Right forelimb (tissue), 1 donor: ENCODE measurements at places on chromosomes 6 and 20.
A peak's percentile ranks its signal among the peaks of the same experiment; 100 is the strongest.

- no peak for DNase-seq
Observed at GRCh38 chr6:128417698-128418097, 102.7 kb downstream of the PTPRK start.

- no peak for DNase-seq
Observed at GRCh38 chr6:151015101-151015700, 149.7 kb downstream of the MTHFD1L start.

- DNase-seq = no peak
Observed at GRCh38 chr6:156648616-156649015, 128.6 kb upstream of the ARID1B start.

DNA sequence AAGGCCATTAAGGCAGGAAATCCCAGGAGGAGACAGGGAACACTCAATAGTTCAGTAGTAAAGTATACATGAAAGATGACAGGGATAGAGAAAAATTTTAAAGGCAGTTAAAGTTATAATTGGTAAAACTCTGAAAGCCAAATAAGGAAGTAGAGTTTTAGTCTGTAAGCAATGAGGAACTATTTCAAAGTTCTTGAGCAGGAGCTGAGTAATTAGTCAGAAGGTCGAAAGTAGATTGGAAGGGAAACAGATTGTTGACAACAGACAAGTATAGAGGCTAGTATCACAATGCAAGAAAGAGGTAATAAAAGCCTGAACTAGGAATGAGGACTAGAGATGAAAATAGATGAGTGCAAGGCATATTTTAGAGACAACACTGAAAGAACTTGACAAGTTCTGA is 150.3 kb downstream of the CDK19 start:
- no peak for DNase-seq

GRCh38 chr20:10940941-10941340 is 267.1 kb upstream of the JAG1 start:
- no peak for DNase-seq

- no peak for DNase-seq
Observed at GRCh38 chr20:17889226-17889625, 79.4 kb downstream of the SNX5 start.

GRCh38 chr20:32232326-32232886 is 24.7 kb downstream of the POFUT1 start:
- no peak for DNase-seq

DNA sequence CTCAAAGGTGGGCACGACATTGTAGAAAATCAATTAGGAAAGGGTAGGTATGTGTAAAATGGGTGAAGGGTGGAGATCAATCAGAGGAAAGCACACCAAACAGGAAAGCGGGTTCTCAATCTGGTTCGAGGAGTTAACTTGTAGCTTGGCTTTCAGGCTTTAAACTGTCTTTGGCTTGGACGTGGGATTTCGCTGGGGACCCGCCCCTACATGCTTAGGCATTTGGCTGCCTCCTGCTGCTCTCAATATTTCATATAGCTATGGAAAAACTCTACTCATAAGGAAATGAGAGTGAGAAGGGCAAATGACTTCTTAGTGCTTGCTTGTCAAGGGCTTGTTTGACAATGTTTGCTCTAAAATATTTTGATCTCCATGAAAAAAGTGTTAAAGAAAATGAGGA is 38.1 kb upstream of the PDE7B start:
- DNase-seq = no peak

- no peak for DNase-seq
Observed at GRCh38 chr20:53752971-53753879, 159.6 kb upstream of the ZNF217 start.

DNA sequence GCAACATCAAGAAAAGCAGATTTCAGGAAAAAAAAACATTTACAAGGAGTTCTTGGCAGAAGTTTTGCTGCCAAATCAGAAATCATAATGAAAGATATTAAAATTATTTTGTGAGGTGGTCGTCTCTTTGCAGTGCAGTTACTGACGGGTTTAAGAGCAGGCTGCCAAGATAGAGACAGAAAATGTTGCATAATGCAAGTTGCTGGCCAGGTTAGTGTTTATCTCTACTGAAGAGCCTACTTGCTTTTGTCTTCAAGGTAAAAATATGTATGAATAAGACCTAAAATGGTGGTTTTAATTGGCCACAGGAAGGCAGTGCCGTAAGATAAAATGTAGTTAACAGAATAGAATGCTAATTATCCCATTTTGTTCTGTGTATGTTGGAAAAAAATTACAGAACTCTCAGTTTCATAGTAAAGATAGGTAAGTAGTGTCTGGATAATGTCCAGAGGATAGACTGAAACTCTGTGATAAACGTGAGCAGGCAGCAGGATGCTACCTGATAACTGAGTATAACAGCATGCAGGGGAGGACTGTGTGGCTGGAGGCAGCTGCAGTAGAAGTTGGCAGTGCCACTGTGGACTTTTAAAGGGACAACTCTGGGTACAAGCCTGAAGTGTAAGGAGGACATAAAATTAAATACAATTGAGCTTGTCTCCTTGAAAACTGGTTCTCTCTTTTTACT is 13.9 kb downstream of the FOXO3 start:
- no peak for DNase-seq

GRCh38 chr20:62486484-62486883 is 10.7 kb upstream of the GATA5 start:
- DNase-seq = no peak

GRCh38 chr6:159180001-159180400 is 10.8 kb downstream of the FNDC1 start:
- DNase-seq = no peak

DNA sequence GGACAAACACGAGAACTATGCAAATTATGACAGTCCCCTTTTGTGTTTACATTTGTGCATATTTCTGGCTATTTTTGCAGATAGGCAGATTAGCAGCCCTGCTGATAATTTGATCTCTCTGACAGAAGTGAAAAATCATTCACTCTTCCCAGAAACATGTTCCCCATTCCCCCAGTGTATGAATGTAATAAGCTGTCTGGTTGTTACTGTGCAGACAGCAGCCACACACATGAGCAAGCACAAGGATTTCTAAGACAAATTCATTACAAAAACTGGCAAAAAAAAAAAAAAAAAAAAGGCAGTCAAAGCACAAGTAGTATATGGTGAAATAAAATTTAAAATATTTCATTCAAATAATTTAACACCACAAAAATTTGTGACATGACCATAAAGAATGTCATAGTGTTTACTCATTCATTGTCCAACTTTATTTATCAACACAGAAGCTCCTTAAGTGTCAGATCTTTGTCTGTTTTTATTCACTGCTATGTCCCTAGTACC is 95.5 kb upstream of the VGLL2 start:
- DNase-seq = no peak

GRCh38 chr6:26401389-26401986 is 587 bp upstream of the BTN3A1 start:
- no peak for DNase-seq

DNA sequence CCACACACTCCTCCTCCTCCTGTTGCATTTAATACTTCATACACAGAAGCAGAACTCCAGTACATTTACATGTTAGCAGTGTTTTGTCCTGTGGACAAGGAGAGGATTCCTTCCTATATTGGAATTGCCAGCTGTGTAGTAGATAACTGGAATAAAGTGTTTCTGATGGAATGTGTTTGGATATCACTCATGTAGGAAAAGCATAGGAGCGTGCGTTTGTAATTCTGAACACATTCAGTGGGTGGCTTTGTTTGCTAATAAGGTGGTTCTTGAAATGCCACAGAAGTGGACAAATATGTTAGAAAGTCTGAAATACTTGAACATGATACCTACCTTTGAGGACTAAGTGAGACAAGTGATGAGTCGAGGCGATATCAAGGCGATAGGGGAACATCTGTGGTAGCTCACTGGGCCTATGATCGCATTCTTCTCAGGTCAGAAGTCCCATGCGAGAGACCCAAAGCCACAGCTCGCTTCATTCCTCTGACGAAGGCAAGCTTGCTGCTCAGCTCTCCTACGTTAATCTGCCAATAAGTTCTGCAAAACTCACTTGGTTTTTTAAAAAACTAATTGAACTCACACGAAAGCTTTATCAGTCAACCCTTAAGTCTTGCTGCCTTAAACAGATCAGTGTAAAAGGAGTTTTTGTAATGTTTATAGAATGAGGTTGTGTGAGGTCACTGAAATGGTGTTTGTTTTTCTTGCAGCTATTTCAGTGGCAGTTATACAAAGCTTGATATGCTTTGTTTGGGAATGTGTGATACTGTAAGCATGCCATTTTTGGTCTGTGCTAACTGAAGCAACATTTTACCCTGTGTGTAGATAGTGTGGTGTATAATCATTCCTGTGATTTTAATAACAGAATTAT is 159.9 kb downstream of the SOX4 start:
- no peak for DNase-seq

DNA sequence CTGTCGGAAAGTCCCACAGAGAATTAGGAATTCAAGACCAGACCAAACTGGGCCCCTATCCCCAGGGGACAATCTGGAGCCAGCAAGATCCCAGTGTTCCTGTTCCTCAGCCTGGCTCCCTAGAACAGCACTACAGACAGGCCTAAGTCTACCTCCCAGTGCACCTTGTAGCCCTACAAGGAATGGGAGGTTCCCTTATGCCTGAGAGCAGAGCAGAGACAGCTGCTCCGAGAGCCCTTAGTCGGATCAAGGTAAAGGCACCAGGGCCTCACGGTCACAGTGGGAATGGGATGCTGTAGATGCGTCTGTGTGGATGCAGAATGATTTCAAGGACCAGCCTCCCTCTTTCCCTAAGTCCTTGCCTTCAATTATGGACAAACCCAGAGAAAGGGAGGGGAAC is 204.5 kb upstream of the STXBP5 start:
- DNase-seq = no peak

DNA sequence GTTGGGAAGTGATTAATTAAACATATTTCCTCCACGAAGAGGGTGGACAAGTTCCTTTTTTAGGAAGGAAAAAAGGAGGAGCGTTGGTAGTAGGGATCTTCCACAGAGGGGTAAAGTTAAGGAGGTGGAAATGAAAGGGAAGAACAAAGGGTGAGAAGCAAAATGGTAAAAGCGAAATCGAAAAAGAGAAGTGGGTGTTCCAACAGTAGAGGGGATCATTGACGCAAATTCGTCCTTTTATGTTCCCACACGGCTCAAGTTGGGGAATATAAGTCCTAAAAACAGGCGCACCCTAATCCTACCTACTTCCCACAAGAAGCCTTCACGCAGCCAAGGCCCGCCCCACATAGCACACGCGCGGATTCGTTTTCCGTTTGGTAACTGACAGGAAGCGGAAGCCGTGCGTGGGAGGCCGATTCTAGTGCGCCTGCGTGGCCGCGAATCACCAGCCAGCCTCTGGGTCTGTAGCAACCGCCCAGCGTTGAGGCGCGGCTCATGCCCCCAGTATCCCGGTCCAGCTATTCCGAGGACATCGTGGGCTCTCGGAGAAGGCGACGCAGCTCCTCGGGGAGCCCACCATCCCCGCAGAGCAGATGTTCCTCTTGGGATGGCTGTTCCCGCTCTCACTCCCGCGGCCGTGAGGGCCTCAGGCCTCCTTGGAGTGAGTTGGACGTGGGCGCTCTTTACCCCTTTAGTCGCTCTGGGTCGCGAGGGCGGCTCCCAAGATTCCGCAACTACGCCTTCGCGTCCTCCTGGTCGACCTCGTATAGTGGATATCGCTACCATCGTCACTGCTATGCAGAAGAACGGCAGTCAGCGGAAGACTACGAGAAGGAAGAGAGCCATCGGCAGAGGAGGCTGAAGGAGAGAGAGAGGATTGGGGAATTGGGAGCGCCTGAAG is at the start of gene NKAPL:
NKAPL (plus strand) TSS at position 421 of the 901 bp plus-strand sequence; CDS start at position 496, 75 bp downstream.
- peak; percentile 79 for DNase-seq

DNA sequence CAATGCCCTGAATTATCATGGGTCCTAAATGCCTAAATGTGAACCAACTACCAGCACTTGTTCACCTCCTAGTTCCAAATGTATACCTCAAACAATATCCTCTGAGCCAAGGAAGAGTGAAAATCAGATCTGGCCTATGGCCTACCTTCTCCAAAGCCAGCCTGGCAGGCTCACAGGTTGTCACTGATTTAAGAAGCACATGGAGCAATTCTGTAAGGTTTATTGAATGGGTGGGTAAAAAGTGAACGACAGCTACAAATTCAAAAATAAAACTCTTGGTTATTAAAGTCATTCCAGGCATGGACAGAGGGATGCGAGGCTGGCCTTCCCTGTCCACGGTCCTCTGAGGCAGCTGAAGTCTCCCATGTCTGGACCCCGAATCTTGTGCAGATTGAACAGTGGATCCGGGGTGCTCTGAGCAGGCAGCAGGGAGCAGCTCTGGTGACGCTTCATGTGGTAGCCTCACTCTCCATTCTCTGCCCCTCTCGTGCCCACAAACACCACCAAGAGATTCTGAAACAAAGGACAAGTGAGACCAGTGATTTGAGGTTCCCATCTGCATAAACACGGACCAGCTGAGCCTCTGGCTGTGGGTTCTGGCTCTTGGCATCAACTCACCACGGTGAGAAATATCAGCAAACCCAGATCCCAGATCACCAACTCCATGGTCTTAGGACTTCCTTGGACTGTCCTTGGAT is 14.6 kb downstream of the SNHG17 start:
- DNase-seq = no peak

- no peak for DNase-seq
Observed at GRCh38 chr6:158011478-158011920, 29.8 kb downstream of the SYNJ2 start.

GRCh38 chr20:35049776-35050352 is 42.7 kb downstream of the TRPC4AP start:
- DNase-seq = no peak

DNA sequence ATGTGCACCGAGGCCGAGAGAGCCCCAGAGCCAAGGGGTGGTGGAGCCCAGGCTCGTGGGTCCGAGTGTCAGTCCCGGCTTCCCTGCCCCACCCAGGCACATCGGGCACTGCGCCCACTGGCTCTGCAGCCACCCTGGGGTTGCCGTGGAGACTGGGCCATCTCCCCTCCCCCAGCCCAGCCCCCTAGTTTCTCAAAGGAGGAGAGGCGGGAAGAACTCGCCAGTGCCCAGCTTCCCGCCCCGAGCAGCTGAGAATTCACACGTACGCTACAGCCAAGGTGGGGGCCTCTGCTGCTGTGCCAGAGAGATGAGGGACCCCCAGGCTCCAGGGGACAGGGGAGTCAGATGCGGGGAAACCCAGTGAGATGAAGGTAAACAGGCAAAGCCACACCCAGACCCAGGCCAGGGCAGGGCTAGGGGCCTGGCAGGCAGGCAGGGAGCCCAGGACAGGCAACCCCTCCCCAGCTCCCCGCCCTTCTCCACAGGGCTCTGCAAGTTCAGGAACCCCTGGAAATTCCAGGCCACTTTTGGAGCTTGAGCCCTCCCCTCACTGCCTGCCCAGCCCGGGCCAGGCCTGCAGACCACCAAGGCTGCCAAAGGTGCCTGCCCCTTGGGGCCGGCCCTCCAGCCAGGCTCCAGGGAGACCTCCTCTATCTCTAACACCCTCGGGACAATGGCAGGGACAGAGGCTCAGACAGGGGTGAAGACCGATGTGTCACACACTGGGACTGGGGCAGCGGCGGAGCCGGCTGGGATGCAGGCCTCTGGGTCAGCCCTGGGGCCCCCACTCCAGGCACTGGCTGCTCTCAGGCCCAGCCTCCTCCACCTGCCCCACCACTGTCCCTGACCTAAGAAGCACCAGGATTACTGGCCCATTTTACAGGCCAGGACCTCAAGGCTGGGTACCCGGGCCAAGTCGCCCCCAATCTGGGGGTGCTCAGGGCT is 6.0 kb downstream of the LAMA5 start:
- peak; percentile 46 for DNase-seq
